ENCODE measurements at places on chromosomes 11 and 22.

DNA sequence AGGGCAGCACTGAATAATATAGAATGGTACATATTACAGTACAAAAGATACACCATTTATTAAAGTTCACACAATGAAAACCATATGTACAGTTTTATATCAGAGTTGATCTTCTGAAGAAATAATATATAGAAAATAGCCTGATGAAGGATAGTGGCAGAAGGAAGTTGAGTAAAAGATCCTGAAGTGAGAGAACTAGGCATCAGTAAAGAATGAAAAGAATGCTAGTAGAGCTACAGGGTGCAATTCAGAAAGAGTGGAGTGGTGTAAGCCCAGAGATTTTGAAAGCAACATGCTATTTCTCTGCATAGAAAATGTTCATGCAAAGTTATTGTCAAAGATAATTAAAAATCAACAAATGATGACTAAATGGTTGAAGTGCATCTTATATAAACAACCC lies 1552.7 kb upstream of the TENM4 start:
- no peak for DNase-seq
- no peaks in the 10 kb centered on the region for H3K4me1 ChIP-seq
- no peak overlapping the region for H3K4me3 ChIP-seq
- no peak overlapping the region for H3K27ac ChIP-seq

- peak overlapping the region; percentile 91 for H3K27ac ChIP-seq
- H3K4me3 ChIP-seq: peak overlapping the region; percentile 62
- DNase-seq: no peak
- peaks cover 29% of the 10 kb centered on the region for H3K4me1 ChIP-seq
- H3K27me3 ChIP-seq: no peaks in the 10 kb centered on the region
- peaks cover 6% of the 10 kb centered on the region for H3K36me3 ChIP-seq
Observed at GRCh38 chr11:47514825-47515647, 37.9 kb downstream of the CELF1 start.

GRCh38 chr22:27829620-27830019 lies 28.1 kb upstream of the MN1 start:
- no peak overlapping the region for H3K4me3 ChIP-seq
- peaks cover 5% of the 10 kb centered on the region for H3K36me3 ChIP-seq
- H3K27me3 ChIP-seq: no peaks in the 10 kb centered on the region
- H3K4me1 ChIP-seq: no peaks in the 10 kb centered on the region
- no peak overlapping the region for H3K27ac ChIP-seq

- DNase-seq: no peak
- H3K4me1 ChIP-seq: peaks cover 23% of the 10 kb centered on the region
- H3K4me3 ChIP-seq: no peak overlapping the region
- H3K27ac ChIP-seq: no peak overlapping the region
Observed at GRCh38 chr11:125494031-125494360, 2.1 kb downstream of the FEZ1 start.

GRCh38 chr11:119539583-119539982 lies 116.6 kb upstream of the THY1 start:
- H3K4me1 ChIP-seq: no peaks in the 10 kb centered on the region
- H3K36me3 ChIP-seq: no peaks in the 10 kb centered on the region
- peaks cover 10% of the 10 kb centered on the region for H3K27me3 ChIP-seq
- no peak overlapping the region for H3K4me3 ChIP-seq
- DNase-seq: no peak

- no peaks in the 10 kb centered on the region for H3K36me3 ChIP-seq
- no peak overlapping the region for H3K4me3 ChIP-seq
- H3K27ac ChIP-seq: no peak overlapping the region
- H3K27me3 ChIP-seq: peaks cover 22% of the 10 kb centered on the region
Observed at GRCh38 chr11:125425601-125426000, 70.5 kb downstream of the FEZ1 start.

DNA sequence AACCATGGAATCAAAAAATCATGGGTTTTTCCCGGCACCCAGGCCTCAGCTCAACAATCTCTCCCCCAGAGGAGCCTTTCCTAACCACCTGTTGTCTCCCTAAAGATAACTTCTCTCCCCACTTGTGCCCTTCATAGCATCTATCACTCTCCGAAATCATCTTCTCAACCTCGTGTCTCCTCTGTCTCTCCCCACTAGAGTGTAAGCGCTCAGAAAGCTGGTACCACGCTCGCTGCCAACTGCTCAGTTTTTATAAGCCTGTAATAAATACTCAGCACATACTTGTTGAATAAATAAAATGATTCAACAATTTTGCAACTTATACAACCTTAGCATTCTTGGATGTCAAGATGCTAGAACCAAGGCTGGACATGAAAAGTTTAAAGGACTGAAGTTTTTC lies 185.2 kb downstream of the BCR start:
- H3K27ac ChIP-seq: no peak overlapping the region
- no peaks in the 10 kb centered on the region for H3K4me1 ChIP-seq
- no peaks in the 10 kb centered on the region for H3K36me3 ChIP-seq
- no peak for DNase-seq
- H3K4me3 ChIP-seq: no peak overlapping the region

GRCh38 chr22:46073683-46074504 lies 76.4 kb upstream of the PPARA start:
- H3K27ac ChIP-seq: no peak overlapping the region
- DNase-seq: no peak
- H3K4me3 ChIP-seq: peak overlapping the region; percentile 11
- no peaks in the 10 kb centered on the region for H3K27me3 ChIP-seq
- peaks cover 10% of the 10 kb centered on the region for H3K4me1 ChIP-seq

DNA sequence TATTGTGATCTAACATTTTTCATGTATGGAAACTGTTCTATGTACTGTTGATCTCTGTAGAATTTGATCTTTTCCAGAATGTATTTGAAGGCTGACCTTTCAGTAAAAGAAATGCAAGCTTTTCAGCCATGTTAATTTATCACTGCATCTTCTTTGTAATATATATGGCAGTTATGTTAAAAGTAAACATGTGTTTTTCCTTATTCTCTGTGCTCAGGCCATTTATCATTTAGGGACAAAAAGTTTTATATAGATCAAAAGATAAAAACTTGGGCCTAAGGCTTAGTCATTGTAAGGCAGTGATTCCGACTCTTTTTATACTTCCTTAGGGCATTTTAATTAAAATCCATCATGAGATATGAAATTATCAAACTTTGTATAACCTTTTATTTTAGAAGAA lies 48.7 kb downstream of the KDM2A start:
- no peak overlapping the region for H3K4me3 ChIP-seq
- peaks cover 29% of the 10 kb centered on the region for H3K4me1 ChIP-seq
- no peak overlapping the region for H3K27ac ChIP-seq
- H3K27me3 ChIP-seq: no peaks in the 10 kb centered on the region
- peaks cover 9% of the 10 kb centered on the region for H3K36me3 ChIP-seq

- DNase-seq: no peak
- H3K27ac ChIP-seq: no peak overlapping the region
- peaks cover 8% of the 10 kb centered on the region for H3K27me3 ChIP-seq
- H3K36me3 ChIP-seq: no peaks in the 10 kb centered on the region
Observed at GRCh38 chr11:74480688-74481417, 12.7 kb downstream of the LIPT2 start.

DNA sequence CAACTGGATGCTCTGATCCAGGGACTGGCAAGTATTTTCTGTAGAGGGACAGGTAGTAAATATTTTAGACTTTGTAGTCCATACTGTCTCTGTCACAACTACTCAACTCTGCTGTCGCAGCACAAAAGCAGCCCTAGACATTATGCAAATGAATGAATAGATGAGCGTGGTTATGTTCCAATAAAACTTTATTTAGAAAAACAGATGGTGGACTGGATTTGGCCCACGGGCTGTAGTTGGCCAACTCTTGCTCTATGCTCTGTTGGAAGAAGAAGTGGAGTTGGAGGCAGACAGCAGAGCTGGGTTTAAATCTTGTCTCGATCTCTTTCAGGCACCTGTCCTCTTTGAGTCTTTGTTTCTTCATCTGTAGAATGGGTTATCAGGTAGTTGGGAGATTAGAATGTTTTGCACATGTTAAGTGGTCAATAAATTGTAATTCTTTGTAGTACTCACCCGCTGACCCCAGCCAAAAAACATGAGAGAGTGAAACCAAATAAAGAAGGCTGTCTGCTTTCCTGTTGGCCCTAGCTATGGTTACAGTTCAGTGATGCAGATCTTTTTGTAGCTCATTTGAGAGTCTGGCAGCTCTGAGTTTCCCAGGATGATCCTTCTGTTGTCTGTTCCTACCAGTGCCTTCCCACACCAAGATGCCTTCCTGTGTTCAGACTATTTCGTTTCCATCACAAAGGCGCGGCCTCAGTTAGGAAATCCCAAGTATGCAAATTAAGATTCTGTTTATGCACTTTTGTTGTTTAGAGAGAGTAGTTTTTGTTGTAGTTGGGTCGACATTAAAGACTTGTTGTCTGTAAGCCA lies 198.1 kb upstream of the SEZ6L start:
- no peak overlapping the region for H3K27ac ChIP-seq
- no peaks in the 10 kb centered on the region for H3K4me1 ChIP-seq
- no peak for DNase-seq
- peaks cover 11% of the 10 kb centered on the region for H3K27me3 ChIP-seq
- H3K36me3 ChIP-seq: no peaks in the 10 kb centered on the region
- no peak overlapping the region for H3K4me3 ChIP-seq

Measured in memory B cell (primary cell).